OCI-LY7 (cell line): ENCODE measurements at places on chromosomes 16 and 17. TPM values are rescaled to one million over a fixed set of nuclear protein-coding genes. Genes with fewer than 3 reads are reported as not detected.

DNA sequence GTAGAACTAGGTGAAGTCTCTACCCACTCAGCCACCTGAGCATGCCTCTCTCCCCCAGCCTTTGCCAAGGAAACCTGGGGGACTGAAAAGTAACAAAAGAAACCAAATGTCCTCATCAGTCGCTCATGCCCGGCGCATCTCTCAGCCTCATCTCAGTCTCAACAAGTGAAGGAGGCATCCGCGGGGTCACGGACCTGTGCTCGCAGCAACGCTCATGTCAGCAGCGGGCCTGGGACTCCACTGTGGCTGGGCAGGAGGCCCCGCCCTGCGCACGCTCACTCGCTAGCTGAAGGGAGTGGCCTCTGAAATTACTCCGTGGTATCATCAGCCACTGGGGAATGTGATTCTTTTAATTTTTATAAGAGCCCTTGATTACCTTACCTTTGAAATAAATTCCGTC, 31.3 kb downstream of the MAP1LC3B start:
- no peak for DNase-seq

Gene SPHK1
- total RNA-seq = 0.22 and 0.78 TPM in 2 replicates

DNA sequence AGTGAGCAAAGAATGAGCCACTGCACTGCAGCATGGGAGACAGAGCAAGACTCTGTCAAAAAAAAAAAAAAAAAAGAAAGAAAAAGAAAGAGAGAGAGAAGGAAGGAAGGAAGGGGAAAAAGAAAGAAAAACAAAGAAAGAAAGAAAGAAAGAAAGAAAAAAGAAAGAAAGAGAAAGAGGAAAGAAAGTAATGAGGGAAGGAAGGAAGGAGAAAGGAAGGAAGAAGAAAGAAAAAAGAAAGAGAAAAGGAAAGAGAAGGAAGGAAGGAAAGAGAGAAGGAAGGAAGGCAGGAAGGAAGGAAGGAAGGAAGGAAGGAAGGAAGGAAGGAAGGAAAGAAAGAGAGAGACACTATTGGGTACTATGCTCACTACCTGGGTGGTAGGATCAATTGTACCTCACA, 122.2 kb upstream of the ERCC4 start:
- no peak for DNase-seq

DNA sequence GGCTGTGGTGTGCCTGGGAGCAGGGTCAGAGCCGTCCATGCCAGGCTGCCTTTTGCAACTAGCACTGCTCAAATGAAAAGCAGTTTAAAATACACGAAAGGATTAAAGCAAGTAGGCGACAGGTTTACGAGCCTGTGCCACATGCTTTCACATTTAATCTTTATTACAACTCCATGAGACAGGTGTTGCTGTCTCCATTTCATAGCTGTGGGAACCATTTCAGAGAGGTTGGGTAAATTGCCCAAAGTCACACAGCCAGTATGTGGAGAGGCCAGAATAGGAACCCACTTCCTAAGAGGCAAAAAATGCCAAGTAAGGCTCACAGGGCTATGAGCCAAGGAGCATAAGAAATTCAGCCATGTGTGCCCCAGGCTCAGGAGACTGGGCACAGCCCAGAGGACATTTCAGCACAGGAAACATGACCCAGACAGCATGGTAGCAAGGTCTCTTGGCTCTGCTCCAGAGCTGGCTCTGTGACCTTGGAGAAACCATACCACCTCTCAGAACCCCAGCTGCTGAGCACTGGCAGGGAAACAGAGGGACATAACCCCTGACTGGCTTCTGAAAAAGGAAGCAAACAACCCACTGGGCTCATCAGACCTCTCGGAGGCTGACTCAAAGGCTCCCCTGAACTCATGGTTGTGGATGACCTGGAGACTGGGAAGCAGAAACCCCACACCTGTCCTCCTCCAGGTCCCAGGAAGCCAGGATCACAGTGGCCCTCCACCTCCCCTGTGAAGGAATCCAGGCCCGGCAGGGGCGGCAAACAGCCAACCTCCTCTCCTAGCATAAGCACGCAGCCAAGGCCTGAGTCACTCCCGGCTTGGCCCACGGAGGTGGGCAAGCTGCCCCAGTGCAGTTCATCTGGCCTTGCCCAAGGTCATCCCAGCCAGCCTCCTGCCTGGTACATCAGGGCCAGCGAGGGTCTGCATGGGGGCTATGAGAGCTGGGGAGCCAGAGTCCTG, 40.3 kb upstream of the MRPS23 start:
- no peak for DNase-seq

- peak; percentile 60 for DNase-seq
These were observed 276.1 kb downstream of the SNX29 start for GRCh38 chr16:12252616-12253015.

DNA sequence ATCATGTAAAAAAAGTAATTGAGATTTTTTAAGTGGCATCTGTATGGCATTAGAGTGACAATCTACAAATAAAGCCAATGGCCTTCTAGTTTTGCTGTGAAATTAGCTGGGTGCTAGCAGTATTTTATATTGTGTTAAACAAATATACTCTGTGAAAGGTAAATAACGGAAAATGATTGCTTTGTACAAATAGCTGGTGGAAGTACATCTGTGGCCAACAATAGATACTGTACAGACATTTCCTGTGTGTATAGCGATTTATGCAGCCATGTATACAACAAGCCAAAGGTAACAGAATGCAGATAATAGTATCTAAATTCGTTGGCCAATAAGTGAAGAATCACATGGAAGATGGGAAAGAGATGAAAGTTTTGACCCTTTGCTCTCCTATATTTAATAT, 26.6 kb downstream of the IQCK start:
- no peak for DNase-seq

GRCh38 chr17:78759203-78759968, 22.7 kb downstream of the CYTH1 start:
- peak; percentile 93 for DNase-seq

- peak; percentile 38 for DNase-seq
These were observed 1.9 kb downstream of the GPR142 start for GRCh38 chr17:74369221-74369620.

GRCh38 chr16:85912211-85912974, 13.4 kb downstream of the IRF8 start:
- DNase-seq = no peak

Gene NME1
- total RNA-seq = 153 and 221 TPM in 2 replicates

GRCh38 chr17:7108560-7108925, 6.1 kb downstream of the ASGR2 start:
- no peak for DNase-seq

Gene PPM1E
- total RNA-seq = 0.40 and 1.1 TPM in 2 replicates
